ENCODE measurements at places on chromosomes 3 and 15.

- DNase-seq: no peak
Observed at GRCh38 chr3:179907784-179908482, 128.8 kb downstream of the PEX5L start.

GRCh38 chr3:46221391-46221790, 13.3 kb upstream of the CCR1 start:
- DNase-seq: no peak

DNA sequence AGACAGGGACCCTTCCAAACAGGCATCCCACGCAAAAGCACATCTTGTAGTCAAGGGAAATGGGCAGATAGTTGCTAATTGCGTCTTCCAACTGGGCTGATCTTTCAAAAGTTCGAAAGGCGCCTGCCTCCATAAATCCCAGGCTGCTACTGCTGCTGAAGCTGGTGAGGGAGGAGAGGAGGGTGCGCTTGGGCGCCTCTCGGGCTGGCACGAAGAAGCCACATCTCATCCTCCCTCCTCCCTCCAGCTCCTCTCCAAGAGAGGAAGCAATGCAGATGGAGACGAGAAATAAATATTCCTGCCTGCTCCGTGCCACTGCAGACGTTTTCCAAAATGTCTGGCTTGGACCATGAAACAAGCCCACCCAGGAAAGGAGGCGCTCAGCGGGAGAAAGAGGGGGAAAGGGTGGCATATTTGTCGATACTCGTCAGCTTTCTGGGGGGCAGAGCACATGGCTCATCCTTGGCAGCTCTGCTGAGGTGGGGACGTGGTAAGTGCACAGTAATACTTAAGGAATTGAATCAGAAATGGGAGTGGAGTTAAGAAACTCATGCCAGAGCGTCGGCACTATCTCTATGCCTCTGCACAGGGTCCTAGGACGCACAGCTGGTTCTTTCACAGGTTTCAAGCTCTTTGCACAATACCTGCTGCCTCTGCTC, 88.9 kb upstream of the FEZF2 start:
- DNase-seq: no peak

- DNase-seq: no peak
Observed at GRCh38 chr15:38190501-38190900, 62.1 kb upstream of the SPRED1 start.

DNA sequence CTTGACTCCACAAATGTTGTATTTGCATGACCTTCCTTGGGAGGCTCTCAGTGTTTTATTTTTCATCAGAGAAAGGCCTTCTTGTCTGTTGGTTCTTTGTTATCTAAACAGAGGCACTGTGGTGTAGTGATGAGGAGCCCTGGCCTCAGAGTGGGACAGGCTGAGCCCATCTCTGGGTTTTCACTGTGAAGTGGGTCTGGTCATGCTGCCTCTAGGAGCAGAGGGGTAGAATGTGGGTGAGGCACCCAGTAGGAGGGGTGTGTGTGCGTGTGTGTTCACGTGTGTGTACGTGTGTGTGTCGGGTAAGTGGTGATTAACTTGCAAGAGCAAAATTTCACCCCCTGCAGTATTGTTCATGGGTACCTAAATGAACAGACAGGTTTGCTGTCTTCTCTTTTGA, 14.4 kb downstream of the KLF13 start:
- no peak for DNase-seq

GRCh38 chr15:82533801-82534200, 6.5 kb downstream of the RPS17 start:
- no peak for DNase-seq

DNA sequence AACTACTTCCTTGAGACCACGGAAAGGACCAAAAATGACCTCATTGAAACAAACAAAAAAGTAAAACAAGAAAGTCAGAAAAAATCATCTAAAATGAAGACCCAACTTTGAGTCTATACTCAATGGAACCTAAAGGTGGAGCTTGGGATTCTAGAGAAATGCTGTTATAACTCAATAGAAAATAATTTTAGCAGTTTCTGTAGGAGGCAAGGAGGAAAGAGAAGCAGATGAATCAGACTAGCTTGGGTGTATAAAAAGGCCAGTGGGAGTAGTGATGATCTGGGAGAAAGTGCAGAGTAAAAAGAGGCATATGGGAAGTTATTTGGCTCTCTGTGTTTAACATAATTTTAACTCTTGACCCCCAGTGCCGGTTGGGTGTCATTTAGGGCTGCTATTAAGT, 94.4 kb downstream of the TMCO5A start:
- DNase-seq: no peak

DNA sequence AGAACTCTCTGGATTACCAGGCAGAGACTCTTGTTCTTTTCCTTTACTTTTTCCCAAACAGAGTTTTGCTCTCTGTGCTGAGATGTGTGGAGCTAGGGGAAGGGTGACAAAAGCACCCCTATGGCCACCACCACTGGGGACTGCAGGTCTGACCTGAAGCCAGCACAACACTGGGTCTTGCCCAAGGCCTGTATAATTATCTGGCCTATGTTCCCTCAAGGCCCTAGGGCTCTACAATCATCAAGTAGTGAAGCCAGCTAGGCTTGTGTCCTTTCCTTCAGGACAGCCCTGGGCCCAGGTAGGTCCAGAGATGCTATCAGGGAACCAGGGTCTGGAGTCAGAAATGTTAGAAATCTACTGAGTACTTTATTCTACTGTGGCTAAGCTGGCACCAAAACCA, 28.4 kb downstream of the MYO1E start:
- no peak for DNase-seq

- no peak for DNase-seq
Observed at GRCh38 chr3:52249683-52250082, 4.1 kb downstream of the PPM1M start.

- DNase-seq: no peak
Observed at GRCh38 chr3:40885430-40885829, 313.9 kb upstream of the CTNNB1 start.

- DNase-seq: no peak
Observed at GRCh38 chr3:1805331-1805730, 293.3 kb upstream of the CNTN4 start.

DNA sequence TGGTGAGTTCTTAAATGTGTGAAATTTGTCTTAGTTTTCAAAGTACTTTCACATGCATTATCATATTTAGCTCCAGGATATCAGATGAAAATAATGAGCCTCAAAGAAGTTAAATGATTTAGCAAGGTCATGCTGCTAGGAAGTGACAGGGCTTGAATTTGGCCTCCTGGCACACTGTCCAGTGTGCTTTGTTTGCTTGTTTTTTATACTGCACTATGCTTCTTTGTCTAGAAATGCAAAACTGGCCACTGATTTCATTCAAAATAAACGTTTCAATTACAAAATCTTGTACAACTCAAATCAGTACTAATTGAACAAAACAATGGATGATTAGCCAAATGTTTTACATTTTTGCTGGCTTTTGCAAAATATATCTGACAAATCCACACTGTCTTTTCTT, 583.3 kb upstream of the CBLB start:
- DNase-seq: no peak

DNA sequence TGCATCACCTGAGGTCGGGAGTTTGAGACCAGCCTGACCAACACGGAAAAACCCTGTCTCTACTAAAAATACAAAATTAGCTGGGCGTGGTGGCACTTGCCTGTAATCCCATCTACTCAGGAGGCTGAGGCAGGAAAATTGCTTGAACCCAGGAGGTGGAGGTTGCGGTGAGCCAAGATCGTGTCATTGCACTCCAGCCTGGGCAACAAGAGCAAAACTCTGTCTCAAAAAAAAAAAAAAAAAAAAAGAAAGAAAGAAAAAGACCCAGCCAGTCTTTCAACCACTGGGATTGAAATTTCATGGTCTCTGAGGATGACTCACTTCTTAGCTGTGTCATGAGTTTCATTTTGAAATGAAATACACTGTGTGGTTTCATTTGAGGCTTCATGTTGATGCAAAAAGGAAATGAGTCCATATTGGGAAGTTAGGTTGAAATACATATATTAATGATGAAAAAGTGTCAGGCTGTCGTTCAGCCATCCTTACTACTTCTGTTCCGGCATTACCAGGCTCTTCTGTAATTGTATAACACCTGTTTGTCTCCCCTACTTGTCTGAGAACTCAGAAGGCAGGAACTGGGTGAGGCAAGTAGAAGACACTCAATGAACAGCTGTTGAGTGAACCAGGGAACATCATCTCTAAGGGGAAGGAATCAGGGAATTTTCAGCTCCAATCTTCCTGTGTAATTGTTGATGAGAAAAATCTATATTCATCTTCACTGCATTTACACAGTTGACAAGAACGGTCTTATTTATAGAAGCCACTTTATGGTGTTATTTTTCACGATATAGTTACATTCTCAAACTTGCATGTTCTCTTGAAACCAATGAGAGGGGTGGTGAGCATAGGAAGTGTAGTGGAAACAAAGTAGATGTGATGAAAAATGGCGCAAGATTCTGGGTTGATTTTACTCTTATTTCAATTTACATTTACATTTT, 87.4 kb downstream of the NFKBIZ start:
- DNase-seq: no peak

GRCh38 chr15:42914728-42915497, 5.7 kb downstream of the TTBK2 start:
- no peak for DNase-seq

DNA sequence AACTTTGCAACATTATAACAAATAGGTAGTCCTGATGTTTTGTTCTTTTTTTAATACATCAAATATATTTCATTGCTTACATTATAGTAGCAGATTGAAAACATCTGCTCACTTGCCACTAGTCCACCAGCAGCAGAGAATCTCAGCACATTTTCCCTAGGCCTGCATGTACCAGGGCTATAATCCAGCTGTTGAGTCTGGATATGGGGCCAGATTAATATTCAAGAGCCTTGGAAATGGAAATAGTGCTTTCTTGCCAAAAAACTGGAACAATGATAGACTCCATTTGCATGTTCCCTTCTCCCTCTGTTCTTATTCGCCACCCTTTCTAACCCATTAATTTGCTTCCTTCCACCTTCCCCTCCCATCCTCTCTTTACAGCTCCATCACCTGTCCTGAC, 288.0 kb downstream of the EPHA3 start:
- DNase-seq: no peak

DNA sequence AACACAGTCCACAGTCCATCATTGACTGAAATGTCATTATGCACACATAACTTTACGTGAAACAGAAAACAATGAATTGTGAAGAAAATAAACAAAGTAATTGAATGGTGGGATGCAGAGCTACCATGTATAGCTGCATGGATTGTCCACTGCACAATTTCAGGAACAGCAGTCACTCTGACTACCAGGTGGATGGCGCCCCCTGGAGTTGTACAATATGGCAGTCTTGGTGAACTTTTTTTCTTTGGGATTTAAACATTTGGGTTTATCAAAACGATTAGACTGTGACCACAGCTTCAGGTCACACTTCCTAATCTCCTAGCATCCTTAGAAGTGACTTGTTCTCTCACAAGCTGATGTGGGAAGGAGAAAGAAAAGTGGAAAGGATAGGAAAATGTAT, 48.9 kb upstream of the TCF12 start:
- DNase-seq: no peak

GRCh38 chr3:162610261-162610660, 1113.7 kb downstream of the OTOL1 start:
- DNase-seq: no peak

DNA sequence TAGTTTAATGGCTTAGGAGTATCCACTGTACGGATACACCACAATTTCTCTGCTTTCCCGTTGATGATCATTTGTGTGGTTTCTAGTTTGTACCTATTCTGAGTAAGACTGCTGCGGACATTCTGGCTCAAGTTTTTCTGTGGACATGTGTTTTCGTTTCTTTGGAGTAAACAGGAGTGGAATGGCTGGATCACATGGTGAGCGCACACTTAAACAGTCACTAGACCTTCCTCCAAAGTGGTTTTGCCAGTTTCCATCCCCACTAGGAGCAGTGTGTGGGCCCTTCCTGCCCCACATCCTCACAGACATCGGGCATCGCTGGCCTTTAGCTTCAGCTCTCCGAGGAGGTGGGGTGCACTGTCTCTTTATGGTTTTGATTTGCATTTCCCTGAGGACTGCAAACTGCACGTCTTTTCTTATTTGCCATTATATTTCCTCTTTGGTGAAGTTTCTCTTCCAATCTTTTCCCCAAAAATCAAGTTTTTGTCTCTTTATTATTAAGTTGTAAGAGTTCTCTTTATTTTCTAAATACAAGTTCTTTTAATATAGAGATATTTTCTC, 94.1 kb downstream of the VGLL4 start:
- DNase-seq: no peak

DNA sequence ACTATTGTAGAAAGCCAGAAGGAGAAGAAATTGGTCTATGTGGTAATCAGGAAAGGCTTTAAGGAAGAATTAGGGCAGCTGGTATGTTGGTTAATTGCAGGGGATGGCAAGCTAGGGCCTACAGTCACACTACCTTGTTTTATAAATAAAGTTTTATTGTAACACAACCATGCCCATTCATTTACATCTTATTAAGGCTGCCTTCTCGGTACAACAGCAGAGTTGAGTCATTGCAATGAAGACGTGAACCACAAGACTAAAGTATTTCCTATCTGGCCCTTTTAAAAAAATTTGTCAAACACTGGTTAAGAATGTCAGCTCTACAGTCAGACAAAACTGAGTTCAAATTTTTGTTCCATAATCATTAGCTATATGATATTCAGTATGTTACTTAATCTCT, 8.3 kb downstream of the SERPINI1 start:
- DNase-seq: no peak

DNA sequence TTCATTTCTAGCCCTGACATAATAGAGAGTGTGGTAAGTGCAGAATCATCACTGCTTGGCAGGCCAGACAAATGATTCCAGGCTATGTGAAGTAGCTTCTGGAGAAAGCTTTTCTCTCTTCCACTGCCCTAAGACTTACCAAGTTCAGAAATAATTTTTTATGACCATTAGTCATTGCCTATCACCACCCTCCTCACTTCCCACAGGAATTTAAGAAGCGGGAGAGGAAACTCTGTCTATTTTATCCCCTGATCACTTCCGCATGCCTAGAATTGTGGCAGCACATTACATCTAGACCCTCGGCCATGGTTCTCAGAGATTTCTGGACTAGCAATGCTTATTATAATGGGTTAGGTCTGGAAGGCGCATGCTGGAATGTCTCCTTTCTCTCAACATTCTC, 397.8 kb upstream of the NR2F2 start:
- no peak for DNase-seq

DNA sequence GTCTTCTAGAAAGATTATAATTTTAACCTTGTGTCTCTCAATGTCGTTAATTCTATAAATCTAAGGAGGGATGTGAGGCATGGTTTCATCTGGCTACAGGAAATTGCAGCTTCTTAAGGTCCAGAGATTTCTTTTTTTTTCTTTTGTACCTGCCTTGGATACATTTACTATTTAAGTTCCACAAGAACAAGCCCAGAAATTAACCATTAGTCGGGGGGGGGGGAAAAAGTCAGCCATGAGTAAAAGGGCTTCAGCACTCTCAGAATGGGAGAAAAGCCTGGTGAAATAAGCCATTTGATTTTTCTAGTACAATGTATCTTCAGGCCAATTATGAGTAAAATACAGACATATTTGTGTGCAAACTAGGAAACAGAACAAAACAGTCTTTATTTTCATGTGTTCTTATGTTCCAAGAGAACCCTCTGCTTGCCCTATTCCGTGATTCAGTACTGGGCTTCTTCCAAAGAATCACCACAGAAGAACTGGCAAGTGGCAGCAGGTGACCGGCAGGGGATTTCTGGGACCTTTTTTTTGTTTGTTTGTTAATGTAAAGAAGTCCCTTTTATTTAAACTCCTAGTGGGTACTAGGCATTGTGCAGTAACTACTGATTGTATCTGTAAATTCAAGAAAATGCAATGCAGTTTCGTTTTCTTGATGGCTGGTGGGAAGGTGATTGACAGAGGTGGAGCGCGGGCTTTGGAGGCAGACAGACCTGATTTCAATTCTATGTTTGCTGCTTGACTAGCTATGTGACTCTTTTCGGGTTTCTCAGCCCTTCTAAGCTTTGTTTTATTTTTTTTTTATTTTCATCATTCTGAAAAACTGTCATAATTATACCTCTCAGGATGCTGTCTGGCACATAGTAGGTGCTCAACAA, 82.5 kb downstream of the PEX5L start:
- no peak for DNase-seq
